NB4 (cell line): ENCODE measurements at places on chromosomes 16 and 17.

DNA sequence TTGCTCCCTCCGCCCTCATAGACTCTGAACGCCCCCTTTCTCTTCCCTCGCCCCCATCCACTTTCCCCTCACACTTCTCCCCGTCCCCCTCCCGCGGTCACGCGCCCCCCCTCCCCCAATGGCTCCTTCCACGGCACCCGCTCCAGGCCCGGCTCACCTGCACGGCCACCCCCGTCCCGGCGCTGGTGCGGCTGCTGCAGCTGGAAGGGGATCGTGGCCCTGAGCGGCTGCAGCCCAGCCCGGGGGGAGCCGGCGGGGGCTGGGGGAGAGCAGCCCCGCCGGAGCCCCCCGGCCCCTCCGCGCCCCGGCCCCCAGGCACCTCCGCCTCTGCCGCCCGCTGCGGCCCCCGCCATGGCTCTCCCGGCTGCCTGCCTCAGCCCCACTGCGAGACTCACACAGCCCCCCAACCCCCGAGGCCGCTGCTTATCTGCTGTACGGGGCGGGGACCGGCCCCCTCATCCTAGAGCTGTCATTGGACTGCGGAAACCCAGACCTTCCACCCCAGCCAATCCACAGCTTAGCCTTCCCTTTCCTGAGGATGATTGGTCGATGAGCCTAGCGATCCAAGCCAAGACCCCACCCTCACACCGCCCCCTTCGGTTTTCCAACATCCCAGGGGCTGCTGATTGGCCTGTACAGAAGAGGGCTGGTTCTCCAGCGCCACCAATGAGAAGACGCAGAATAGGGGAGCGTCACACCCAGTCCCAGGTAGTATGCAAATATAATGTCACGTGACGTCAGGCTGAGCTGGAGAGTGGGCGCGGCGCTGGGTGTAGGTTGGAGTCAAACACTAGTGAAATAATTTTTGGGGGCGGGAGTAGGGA lies at the start of gene FAM117A:
Gene FAM117A (minus strand): TSS at position 397 of the 824 bp plus-strand sequence. CDS start 44 bp downstream, at position 353.
- DNase-seq, result peak; percentile 99

GRCh38 chr16:15951852-15952251 lies 2.4 kb downstream of the ABCC1 start:
- peak; percentile 24 for DNase-seq

- DNase-seq, result no peak
Observed at GRCh38 chr16:65521633-65522328, 399.9 kb upstream of the CDH11 start.

DNA sequence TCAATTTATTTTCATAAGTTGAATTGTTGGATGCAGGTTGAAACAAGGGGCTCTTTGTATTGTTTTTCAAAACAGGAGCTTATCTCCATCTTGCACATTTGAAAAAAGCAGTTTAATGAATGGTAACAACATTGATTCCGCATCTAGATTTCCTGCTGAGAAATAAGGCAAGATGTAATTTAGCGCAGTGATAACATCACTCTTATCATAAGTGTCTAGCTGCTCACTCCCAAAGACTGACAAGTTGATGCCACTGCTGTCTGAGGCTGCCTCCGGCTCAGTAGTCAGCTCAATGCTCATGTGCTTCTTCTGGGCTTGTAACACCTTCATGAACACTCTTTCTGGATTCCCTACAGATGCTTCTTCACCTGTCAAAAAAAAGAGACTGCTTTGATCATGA lies 92.4 kb downstream of the KPNA2 start:
- DNase-seq, result no peak

- peak; percentile 89 for DNase-seq
Observed at GRCh38 chr16:75555213-75555706, 792 bp downstream of the TMEM231 start.

DNA sequence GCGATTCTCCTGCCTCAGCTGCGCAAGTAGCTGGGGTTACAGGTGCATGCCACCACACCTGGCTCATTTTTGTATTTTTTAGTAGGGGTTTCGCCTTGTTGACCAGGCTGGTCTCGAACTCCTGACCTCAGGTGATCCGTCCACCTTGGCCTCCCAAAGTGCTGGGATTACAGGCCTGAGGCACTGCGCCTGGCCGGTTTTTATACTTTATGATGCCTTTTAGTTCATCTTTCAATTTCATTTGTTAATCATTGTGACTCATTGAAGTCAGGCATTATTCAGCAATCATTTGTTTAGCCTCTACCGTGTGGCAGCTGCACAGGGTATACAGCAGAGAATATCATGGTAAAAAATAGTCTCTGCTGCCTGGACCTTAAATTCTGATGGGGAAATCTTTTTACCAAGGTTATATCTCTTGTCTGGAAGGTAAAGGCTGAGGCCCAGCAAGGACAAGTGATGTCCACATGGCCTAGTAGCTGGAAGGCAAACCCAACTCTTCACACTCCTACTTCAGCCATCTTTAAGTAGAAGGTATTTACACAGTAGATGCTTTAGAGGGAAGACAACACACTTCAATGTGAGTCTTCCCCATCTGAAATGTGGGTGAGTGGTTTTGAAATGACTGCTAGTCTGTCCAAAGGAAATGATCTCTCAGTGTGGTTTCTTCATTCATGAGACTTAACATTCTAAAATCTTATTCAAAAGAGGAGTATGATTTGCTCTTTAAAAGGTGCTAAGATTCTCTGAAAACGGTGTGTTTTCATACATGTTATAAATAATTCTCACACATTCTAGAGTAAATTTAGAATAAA lies 2.4 kb downstream of the PRPSAP2 start:
- DNase-seq, result no peak

- peak; percentile 71 for DNase-seq
Observed at GRCh38 chr17:20121359-20122253, 112.4 kb downstream of the SPECC1 start.

- DNase-seq, result peak; percentile 95
Observed at GRCh38 chr17:34886831-34887230, 74.4 kb downstream of the CCT6B start.

DNA sequence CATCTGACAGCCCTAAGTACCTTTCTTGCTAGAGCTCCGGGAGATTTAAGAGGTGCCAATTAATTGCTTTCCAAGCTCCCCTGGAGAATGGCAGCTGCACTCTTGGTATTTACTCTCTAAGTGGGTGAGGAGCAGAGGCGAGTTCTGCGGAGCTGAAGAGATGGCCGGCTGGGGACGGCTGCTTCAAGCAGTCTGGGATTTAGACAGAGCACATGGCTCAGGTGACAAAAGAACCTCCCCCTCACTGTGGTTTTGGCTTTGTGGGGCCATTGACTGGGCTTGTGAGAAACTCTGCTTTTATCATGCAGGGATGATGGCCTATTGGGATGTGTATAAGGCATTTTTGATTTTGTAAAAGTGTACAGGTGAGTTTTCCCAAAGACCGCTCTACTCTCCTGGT lies 239.3 kb upstream of the EEF2KMT start:
- DNase-seq, result no peak

- DNase-seq, result no peak
Observed at GRCh38 chr17:66214884-66215528, 14.2 kb downstream of the APOH start.

GRCh38 chr16:62738666-62739460 lies 702.6 kb upstream of the CDH8 start:
- DNase-seq, result no peak

- DNase-seq, result no peak
Observed at GRCh38 chr17:73052923-73053322, 39.6 kb downstream of the SLC39A11 start.

- DNase-seq, result no peak
Observed at GRCh38 chr17:80124351-80124981, 22.5 kb downstream of the EIF4A3 start.

DNA sequence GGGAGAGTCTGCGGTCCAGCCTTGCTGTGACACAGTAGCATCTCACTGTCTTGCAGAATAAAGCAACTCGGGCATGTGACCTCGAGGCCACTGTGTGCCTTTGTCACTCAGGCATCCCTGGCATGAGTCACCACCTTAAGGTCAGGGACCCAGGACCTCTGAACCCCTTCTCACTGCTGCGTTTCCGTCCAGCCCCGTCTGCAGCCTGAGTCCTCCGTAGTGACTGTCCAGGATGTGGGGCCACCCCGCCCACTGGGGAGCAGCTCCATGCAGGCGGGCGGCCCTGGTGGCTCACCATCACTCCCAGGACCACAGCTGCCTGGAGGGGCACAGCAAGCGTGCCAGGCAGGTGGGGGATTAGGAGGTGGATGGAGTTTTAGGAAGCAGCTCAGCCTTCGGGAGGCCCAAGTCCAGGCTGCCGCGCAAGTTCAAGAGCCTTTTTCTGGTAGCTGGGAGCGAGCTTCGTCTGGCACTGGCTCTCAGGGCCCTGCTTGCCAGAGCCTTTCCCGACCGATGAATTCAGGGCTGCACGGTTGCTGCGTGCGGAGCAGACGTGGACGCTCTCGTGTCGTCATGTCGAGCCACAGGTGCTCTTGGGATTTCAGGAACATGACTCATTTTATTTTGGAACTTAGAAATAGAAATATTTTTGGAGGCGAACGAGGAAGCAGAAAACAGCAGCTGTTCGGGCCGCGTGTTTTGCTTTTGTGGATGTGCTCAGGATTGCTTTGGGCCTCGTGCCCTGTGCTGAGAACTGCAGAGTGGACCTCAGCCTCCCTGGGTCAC lies 16.8 kb downstream of the KCTD5 start:
- no peak for DNase-seq

DNA sequence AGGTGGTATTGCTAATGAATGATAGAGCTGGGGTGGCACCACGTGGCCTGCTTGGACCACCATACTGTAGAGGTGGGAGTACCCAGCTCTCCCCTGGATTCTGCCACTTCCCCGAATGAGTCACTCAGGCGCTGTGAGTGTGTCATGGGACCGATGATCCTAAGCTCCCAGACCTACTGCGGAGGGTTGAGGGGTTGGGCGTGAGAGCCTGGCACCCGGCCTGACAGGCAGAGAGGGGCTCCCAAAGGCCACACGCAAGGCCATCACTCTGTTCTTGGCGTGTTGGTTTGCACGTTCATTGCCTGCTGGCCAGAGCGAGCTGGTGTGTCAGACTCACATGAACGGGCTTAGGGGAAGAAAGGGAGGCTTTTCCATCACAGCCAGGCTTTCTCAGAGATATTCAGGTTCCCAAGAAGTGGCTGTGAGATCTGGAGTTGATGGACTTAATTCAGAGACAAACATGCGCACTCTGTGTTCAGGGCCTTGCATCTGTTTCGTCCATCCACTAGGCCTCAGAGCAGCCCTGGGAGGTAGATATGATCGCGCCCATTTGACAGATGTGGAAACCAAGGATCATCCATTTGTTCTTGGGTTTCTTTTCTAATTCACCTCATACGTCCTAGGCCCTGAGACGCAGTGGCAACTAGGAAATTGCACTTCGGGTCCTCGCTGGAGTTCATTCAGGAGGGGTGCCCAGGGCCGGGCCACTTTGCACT lies 41.4 kb downstream of the CMIP start:
- DNase-seq, result peak; percentile 39

DNA sequence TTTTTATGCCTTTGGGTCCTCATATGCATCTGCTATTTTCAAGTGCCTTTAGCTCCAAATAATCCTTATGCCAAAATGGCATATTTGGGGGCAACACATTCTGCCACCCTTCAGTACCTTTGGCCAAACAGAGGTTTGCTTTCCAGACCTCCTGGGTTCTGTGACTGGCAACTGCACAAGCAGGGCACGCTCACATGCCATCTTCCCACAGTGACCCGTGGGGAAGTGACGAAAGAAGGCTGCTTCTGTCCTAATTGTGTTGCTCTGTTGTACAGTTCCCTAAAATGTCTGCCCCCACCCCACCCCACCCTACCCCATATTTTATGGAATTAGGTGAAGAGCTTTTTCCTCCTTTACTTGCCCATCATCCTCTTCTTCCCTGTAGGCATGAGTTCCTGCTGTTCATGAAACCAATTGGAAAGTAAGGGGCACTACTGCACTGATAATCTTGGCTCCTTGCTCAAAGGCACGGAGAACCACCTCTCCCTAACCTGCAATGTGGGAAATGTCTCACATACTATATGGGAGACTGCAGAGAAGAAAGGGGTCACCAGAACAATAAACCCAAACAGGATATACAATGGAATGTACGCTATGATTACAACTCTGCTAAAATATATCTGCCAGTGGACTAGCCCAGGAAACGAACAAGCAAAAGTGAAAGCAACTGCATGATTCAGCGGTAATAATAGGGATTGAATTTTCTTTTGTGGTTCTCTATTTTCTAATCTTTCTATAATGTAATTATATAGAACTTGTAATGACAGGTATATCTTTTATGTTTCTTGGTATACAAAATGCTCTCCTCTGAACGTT lies 3.3 kb upstream of the SLFN12L start:
- DNase-seq, result peak; percentile 82

- DNase-seq, result no peak
Observed at GRCh38 chr17:37648555-37648954, 5.3 kb upstream of the DDX52 start.

DNA sequence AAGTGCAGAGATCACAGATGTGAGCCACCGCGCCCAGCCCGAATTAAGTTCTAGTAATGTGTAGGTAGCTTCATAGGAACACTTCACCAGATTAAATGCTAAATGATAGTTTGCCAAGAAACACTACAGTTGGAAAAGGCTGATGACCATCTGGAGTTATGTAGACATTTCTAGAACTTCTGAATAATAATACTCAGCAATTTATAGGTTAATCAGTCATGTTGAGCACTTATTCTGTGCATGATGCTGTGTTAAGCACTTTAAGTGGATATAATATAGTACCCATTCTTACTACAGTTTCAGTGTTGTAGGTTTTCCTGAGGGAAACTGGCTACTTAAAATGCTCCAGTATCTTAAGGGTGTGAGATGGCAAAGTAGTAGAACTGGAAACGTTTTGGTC lies 45.2 kb downstream of the NUP93 start:
- no peak for DNase-seq

DNA sequence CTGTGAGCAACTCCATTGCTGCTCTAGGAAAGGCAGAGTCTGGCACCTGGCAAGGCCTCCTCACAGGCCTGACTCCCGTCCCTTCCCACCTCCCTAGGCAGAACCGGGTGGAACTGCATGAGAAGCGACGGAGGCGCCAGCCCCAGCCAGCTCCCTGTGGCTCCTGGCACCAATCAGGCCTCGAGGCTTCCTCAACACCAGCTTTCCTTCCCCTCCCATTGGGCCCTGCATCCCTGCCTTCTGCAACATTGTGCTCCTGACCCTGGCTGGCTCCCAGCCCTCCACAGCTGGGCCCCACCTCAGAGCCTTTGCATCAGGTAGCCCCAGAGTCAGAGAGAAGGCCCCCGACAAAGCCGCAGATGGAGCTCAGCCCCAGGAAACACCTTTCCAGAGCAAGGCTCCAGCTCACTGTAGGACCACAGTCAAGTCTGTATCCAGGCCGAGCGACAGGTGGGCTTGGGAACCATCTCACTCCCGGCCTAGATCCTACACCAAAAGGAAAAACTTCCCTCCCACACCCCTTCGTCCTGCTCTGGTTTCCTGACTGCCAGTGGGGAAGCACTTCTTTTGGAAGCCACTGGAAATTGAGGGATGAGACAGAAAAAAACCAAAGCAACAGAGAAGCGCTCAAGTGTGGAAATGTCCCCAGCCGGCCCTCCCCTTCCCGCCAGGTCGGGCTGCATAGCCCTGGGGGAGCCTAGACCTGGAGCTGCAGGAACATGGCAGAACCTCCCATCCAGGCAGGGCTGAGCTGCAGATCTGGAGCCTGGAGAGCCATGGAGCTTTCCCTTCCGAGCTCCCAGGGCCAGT lies 31.0 kb downstream of the LRRC75A start:
- no peak for DNase-seq

GRCh38 chr16:50900391-50900942 lies 158.6 kb downstream of the CYLD start:
- DNase-seq, result no peak

GRCh38 chr16:17578981-17579874 lies 108.5 kb upstream of the XYLT1 start:
- DNase-seq, result peak; percentile 67
